ENCODE measurements at places on chromosomes 5 and 9. TPM values are rescaled to one million over a fixed set of nuclear protein-coding genes. Genes with fewer than 3 reads are reported as not detected.

The ADRB2 gene
- total RNA-seq = 1.0 TPM

DNA sequence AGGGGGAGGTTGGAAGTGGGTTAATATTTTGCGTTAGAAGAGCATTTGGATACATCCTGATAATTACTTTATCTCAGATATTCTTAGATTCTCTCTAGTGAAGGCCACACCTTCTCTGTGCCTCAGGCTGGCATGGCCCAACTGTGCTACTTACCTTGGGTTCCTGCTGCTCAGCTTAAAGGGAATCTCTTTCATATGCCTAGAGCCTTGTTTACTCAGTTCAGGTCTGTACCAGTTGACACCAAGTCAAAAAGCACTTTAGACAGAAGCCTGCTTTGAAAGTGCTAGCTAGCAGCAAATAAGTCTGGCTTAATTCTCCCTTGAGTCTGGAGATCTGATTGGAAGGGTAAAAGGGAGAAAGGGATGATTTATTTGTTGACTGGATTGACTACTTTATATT, 74.8 kb downstream of the GHR start:
- H3K27ac ChIP-seq = no peak overlapping the region
- H3K36me3 ChIP-seq = no peaks in the 10 kb centered on the region
- no peak overlapping the region for H3K4me3 ChIP-seq
- DNase-seq = no peak
- H3K27me3 ChIP-seq = no peaks in the 10 kb centered on the region

The SARDH gene
- total RNA-seq = 15.6 TPM

DNA sequence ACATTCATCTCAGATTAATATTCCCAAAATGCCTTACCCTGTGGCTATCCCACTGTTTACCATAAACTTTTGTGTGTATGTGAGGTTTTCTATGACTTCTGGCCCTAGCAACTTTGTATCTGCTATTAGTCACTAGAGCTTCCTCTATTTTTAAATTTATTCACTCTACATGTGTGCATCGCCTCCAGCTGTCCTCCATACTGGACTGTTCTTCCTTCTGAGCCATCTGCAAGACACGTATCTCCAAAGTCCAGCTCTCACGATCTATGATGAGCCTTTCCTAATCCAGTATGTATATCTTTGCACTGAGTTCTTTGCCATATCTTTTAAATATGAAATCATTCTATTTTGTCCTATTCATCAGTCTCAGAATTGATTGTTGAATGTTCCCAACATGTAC, 1.7 kb upstream of the GNG10 start:
- H3K27ac ChIP-seq = no peak overlapping the region
- H3K36me3 ChIP-seq = peaks cover 1% of the 10 kb centered on the region
- H3K27me3 ChIP-seq = no peaks in the 10 kb centered on the region
- peaks cover 22% of the 10 kb centered on the region for H3K4me1 ChIP-seq

GRCh38 chr5:141420855-141421488, at the start of gene PCDHGA11:
TSS of gene PCDHGA11 (plus strand) at chr5:141421051. CDS start at chr5:141421228, 177 bp downstream.
- peak within 1 kb of the TSS; percentile 34 for H3K4me3 ChIP-seq
- no peak within 1 kb of the TSS for H3K27ac ChIP-seq
- H3K36me3 ChIP-seq = no peaks in the 10 kb centered on the region
- H3K4me1 ChIP-seq = peaks cover 9% of the 10 kb centered on the region

The CCDC192 gene
- total RNA-seq = not detected

The SLC6A19 gene
- not detected for total RNA-seq

The ZMAT2 gene
- 48.5 TPM for total RNA-seq

- H3K36me3 ChIP-seq = no peaks in the 10 kb centered on the region
- no peak overlapping the region for H3K4me3 ChIP-seq
- DNase-seq = no peak
- no peak overlapping the region for H3K27ac ChIP-seq
Observed at GRCh38 chr5:171610686-171611085, 174.9 kb upstream of the SMIM23 start.

DNA sequence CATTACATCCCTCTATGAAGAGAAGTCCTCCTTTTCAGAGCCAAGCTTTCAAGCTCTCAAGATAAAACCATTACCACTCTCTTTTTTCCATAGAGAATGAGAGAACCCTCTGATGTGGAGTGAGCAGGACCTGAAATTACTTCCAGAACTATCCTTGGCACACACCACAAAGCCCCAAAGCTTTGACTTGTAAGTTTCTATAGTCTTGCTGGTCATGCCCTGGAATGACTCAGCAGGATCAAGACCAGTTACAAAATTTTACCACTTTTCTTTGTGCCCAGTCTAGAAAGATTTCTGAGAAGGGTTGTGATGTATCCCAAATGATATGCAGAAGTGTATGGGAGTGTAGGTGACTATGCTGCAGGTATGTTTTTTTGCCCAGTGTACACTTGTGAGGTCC, 760.6 kb downstream of the TLE1 start:
- H3K27me3 ChIP-seq = no peaks in the 10 kb centered on the region
- DNase-seq = no peak
- H3K36me3 ChIP-seq = no peaks in the 10 kb centered on the region
- H3K4me3 ChIP-seq = no peak overlapping the region
- no peaks in the 10 kb centered on the region for H3K4me1 ChIP-seq

The PCDHAC2 gene
- not detected for total RNA-seq

DNA sequence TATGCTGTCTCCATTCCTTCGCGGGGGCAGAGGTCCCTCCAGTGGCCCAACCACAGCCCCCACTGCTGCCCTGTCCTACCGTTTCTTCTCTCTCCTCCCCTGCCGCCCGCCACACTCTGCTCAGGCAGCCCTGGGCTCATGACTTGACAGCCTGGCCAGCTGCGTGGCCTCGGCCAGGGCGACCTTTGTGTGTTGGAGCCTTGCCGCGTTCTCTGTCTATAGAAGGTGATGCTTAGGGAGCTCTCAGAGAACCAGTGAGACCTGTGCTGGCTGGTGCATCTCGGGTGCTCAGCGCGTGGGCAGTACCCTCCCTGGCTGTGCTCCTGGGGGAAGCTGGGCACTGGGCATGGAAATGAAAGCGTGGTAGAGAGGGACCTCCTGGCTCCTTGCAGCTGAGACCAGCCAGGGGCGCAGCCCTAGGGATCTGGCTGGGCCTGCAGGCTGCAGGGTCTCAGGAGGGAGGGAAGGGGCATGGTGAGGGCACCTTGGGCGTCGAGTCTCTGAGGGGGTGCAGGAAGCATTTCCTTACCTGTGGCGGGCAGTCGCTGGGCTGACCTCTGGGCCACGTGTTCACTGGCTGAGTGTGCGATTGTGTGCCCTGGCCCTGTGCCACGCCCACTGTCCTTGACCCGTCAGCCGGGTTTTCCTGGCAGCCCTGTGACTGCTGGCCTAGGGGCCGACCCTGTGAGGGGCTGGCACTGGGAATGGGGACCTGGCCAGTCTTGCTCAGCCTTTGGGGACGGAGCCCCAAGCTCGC, 50.3 kb downstream of the RXRA start:
- no peaks in the 10 kb centered on the region for H3K27me3 ChIP-seq
- H3K36me3 ChIP-seq = no peaks in the 10 kb centered on the region
- no peak overlapping the region for H3K4me3 ChIP-seq
- H3K27ac ChIP-seq = no peak overlapping the region

The PCDHA7 gene
- not detected for total RNA-seq

The RASGRF2 gene
- total RNA-seq = 10.3 TPM

- DNase-seq = no peak
- H3K27ac ChIP-seq = no peak overlapping the region
- no peaks in the 10 kb centered on the region for H3K4me1 ChIP-seq
- no peaks in the 10 kb centered on the region for H3K27me3 ChIP-seq
- no peak overlapping the region for H3K4me3 ChIP-seq
- no peaks in the 10 kb centered on the region for H3K36me3 ChIP-seq
Observed at GRCh38 chr5:137136991-137137632, 362.0 kb downstream of the SPOCK1 start.

The ZBTB34 gene
- 5.4 TPM for total RNA-seq

DNA sequence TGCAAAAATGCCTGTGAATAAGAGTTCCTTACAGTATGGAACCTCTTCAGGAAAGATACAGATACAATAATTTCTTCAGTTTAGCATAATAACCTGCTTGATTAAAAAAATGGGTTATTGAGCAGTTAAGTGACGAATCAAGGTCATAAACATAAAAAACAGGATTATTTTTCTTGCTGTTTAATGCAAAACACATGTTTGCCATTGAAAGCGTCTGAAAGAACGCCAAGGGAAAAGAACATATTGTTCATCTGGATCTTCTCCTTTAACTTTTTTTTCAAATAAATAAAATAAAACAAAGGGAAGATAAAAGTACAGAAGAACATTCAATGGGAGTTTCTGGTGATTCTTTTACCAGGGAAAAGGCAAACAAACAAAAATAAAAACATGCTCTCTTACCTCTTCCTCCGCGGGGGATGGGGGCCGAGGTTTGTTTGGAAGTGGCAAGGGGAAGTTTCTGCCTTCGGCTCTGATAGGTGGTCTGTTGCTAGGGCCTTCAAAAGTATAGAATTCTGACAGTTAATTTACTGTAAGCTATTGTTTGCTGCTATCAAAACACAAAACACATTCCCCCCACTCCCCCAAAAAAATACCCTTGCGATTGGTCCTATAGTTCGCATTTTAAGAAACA, 20.1 kb downstream of the C5orf58 start:
- no peaks in the 10 kb centered on the region for H3K27me3 ChIP-seq
- peak overlapping the region; percentile 85 for H3K27ac ChIP-seq
- H3K36me3 ChIP-seq = peaks cover 94% of the 10 kb centered on the region
- H3K4me1 ChIP-seq = peaks cover 29% of the 10 kb centered on the region
- no peak for DNase-seq

GRCh38 chr9:36288070-36288469, 29.8 kb upstream of the GNE start:
- DNase-seq = no peak
- no peaks in the 10 kb centered on the region for H3K36me3 ChIP-seq
- no peaks in the 10 kb centered on the region for H3K4me1 ChIP-seq
- H3K27ac ChIP-seq = no peak overlapping the region

The ZNF483 gene
- 22.1 TPM for total RNA-seq

The TRAF2 gene
- total RNA-seq = 28.6 TPM

DNA sequence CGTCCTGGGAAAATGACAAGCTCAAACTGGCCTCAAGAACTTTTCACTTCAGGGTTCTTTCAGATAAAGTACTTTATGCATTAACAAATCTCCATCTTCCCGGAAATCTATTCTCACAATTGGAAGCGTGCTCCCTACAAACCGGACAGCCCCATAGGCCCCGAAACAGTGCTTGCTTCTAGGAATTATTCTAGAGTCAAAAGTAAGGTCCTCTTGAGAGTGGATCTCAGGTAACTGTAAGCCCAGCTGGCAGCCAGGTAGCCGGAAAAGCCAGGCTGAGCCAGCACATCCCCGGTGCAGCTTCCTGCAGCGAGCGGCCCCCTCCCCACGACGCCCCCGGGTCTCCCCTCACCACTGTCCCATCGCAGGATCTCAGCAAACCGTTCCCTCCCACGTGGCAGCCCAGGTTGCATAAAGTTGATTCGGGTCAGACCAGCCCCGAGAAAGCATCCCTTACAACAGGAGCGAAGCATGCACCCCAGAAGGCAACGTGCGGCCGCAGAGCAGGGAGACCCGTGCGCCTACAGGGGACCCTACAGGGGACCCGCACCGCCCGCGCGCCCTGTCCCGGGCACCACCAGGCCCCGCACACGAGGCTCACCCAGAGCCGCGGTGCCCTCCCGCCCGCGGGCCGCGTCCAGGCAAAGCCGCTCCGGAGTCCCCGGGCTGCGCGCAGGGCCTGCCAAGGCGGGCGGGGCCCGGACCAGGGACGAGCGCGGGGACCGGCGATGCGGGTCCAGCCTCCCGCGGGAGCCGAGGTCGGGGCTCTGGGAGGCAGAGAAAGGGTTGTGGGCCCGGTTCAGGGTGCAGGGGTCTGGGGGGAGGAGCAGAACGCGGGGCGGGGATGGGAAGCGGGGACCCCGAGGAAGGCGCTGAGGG, 920 bp downstream of the LPCAT1 start:
- H3K36me3 ChIP-seq = peaks cover 14% of the 10 kb centered on the region
- H3K4me1 ChIP-seq = peaks cover 23% of the 10 kb centered on the region
- H3K27me3 ChIP-seq = no peaks in the 10 kb centered on the region

The SVEP1 gene
- 0.12 TPM for total RNA-seq

GRCh38 chr9:69932901-69933300, 110.7 kb upstream of the MAMDC2 start:
- no peaks in the 10 kb centered on the region for H3K27me3 ChIP-seq
- no peak for DNase-seq
- no peak overlapping the region for H3K4me3 ChIP-seq
- H3K27ac ChIP-seq = no peak overlapping the region
- H3K36me3 ChIP-seq = no peaks in the 10 kb centered on the region

GRCh38 chr5:58188262-58188651, 271.6 kb downstream of the PLK2 start:
- no peaks in the 10 kb centered on the region for H3K4me1 ChIP-seq
- no peaks in the 10 kb centered on the region for H3K27me3 ChIP-seq
- H3K27ac ChIP-seq = no peak overlapping the region
- H3K4me3 ChIP-seq = no peak overlapping the region
- DNase-seq = no peak
- H3K36me3 ChIP-seq = no peaks in the 10 kb centered on the region

GRCh38 chr9:100661668-100662067, 83.8 kb downstream of the CAVIN4 start:
- H3K27ac ChIP-seq = no peak overlapping the region
- no peak for DNase-seq
- H3K27me3 ChIP-seq = no peaks in the 10 kb centered on the region
- no peak overlapping the region for H3K4me3 ChIP-seq
- no peaks in the 10 kb centered on the region for H3K36me3 ChIP-seq

DNA sequence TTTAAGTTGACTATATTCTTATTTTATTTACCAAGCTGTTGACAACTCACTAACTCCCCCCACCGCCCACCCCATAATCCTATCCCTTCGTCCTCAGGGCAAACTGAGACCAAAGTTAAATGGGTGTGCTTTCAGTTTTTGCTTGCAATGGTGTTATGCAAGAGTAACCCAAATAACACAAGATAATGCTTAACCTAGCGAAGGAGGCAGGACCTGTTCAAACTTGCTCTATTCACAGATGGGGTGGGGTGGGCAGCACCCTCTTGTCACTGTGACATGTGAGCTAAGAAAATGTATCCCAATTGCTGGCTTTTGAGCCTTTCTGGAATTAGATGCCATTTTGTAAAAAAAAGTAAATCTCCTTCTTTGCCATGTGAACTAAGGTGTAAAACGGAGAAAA, 40.4 kb downstream of the GLIS3 start:
- DNase-seq = no peak
- H3K4me1 ChIP-seq = no peaks in the 10 kb centered on the region
- no peaks in the 10 kb centered on the region for H3K36me3 ChIP-seq
- peaks cover 2% of the 10 kb centered on the region for H3K27me3 ChIP-seq
- H3K4me3 ChIP-seq = no peak overlapping the region
- H3K27ac ChIP-seq = no peak overlapping the region

The ARSI gene
- total RNA-seq = not detected

DNA sequence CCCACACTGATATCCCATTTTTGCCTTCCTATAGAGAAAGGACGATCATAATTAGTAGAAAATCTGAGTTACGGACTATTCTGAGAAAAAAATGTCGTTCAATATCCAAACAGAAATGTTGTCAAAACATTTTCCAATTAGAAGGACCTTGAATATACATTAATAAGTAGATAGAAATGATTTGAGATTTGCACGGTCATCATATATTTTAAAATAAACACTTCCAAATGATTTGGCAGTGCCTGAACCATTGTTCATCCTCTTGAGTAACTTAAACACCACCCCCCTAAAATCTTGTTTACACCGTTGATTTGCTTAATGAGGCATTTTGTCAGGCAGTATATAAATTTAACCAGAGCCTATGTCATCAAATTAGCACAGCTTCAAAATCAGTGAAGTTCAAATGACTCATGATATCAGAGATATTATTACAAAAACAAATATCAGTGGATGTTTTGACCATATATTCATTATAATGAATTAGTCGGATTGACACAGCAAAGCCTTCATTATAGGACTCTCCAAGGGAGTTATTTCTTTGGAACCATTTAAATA, 105.0 kb downstream of the ACTL7B start:
- DNase-seq = no peak
- H3K27ac ChIP-seq = no peak overlapping the region
- H3K4me3 ChIP-seq = no peak overlapping the region
- no peaks in the 10 kb centered on the region for H3K36me3 ChIP-seq
